Stimulated activated CD4-positive, alpha-beta T cell treated with anti-CD3 and anti-CD28 coated beads, Interleukin-15, amount 100 ng/mL, for 1 hour (primary cell): ENCODE measurements at places on chromosomes 1 and 21.
A peak's percentile ranks its signal among the peaks of the same experiment; 100 is the strongest.

- DNase-seq = no peak
Observed at GRCh38 chr1:43009274-43009673, 50.6 kb upstream of the SLC2A1 start.

DNA sequence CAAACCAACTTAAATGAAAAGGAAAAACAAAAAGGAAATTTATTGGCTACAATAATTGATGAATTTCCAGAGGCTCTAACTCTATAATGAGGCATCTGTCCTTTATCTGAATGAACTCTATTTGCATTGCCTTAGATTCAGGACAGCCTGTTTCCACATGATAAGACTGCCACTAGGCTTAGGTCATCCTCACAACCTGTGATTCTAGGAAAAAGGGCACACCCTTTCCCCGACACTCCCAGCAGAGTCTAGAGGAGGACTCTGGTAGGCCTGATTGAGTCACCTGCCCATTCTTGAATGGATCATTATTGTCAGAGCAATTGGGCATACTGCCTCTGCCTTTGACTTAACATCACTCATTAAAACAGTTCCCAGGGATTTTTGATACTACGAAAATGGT lies 262.8 kb downstream of the TPR start:
- DNase-seq = no peak

DNA sequence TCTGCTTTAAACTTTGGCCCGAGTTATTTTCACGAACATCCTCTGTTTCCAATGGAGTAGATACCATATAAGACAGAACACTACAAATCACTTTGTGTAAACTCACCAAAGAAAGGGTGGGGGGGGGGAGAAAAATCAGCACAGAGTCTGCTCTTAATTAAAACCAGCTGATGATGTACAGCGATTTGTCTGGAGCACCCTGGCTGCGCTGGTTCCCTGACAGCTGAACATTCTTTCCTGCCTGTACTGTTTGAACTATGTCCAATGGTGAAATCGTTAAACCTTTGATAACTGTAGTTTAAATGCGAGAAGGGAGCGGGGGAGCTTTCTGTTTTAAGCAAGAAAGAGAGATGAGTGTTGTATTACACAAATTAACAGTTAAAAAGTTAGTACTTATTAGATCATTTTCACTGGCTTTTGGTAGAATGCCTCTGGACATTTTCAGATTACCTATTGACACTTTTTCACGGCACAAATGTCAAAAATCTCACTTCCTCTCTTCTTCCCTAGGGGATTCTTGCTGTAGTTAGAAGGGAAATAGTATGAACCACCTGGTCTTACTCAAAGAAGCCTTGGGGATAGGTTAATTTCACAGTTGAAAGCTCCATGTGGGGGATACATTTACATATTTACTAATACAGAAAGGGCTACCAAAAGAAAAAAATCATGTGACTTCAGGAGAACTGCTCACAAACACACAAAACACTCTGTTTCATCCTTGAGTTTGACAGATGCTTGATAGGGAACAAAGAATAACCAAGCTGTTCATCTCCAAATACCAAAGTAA lies 140.2 kb upstream of the RUNX1 start:
- no peak for DNase-seq

DNA sequence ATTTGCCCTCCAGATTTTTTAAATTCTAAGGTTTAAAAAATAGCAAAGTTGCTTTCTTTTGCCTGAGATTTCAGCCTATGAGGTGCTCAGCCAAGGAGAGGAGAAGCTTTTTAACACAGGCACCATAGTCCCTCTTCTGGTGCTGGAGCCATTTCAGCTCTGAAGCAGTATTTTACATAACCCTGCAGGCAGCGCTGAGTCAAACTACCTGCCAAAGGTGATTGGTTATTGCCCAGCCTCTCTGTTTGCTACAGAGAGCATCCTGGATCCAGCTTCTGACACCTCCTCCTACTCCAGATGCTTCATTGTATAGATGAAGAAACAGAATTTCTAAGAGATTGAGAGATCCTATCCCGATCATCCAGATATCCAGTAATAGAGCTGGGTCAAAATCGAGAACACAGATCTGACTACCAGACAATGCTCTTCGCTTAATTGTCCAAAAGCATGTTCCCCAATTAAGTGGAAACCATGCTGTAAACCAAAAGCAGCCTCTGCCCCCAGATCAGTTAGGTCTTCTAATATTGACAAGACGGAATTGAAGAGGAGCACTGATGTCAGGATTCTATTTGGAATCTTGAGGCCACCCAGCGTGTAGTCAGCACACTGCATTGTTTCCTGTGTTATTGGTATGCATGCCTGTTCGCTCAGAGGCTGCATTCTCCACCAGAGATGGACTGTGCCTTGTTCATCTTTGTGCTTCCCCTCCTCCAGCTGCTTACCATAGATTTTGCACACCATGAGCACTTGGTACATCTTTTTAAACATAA lies 22.1 kb downstream of the RGS8 start:
- DNase-seq = no peak

DNA sequence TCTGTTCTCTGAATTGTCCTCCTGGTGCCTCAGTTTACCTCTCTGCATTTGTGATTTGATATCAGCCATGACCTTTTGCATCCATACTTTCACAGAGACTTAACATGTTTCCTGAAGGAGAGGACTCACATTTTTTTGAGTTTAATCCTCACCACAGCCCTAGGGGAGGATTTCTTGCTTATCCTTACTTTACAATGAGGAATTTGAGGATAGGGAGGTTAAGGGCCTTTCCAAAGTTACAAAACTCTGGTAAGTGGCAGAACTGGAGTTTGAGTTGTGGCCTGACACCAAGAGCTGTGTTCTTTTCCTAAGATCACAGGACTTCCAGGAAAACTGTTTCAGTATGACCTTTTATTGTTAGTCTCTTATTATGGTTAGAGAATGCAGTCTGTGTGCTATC lies 34.2 kb downstream of the TNFRSF8 start:
- DNase-seq = no peak

GRCh38 chr21:26351661-26352060 lies 181.1 kb upstream of the APP start:
- DNase-seq = no peak

DNA sequence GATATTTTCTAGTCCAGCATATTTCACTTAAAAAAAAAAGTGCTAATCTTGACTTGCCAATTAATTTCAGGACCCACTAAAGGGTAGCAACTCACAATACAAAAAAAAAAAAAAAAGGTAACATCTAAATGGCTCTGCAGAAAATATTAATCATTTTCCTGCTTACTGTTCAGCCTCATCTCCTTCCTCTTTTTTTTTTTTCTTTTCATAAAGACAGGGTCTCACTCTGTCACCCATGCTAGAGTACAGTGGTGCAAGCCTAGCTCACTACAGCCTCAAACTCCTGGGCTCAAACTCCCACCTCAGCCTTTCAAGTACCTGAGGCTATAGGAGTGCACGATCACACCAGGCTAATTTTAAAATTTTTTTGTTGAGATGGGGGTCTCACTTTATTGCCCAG lies 30.4 kb downstream of the TTC13 start:
- DNase-seq = no peak

DNA sequence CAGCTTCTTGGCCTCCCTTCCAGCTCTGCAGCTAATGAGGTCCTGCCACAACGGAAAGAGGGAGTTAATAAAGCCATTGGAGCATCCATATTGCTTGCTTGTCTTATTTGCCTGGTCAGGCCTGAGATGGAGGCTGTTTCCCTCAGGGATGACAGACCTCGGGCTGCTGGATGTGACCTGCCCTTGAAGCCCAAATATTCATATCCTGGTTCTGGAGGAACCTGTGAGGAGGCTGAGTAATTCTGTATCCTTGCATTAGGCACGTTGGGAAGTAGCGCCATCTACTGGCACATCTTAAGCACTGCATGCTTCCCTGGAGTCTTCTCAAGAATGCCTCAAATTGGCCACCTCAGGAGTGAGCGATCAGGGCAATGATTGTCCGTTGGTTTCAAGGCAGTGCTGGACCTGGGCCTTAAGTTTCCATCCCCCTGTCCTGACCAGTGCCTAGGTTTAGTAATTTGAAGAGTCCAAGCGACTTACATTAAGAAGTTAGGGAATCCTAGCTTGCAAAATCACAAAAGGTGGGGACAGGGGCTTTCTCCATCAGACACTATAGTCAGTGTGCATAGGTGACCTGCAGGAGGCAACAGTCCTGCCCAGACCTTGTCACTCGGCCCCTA lies 13.8 kb upstream of the NASP start:
- DNase-seq = peak; percentile 33

DNA sequence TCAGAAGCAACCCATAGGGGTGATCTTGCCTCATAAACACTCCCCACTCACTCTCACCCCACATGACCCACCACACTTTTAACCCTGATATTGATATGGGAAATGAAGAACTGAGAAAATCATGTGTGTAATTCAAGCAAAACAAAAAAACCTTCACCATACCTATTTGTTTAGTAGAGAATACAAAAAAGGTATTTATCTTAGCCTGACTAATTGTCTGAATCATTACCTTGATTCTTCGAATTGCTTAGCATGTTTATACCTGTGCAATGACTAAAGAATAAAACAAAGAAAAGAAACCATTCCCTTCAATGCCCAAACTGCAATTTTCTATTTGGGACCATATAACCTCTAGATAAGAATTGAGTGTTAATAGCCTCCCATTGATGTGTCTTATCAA lies 1.8 kb downstream of the CLDN17 start:
- no peak for DNase-seq

GRCh38 chr1:230064283-230064682 lies 2.8 kb upstream of the GALNT2 start:
- DNase-seq = no peak

- DNase-seq = no peak
Observed at GRCh38 chr1:243731974-243732625, 117.9 kb downstream of the AKT3 start.

DNA sequence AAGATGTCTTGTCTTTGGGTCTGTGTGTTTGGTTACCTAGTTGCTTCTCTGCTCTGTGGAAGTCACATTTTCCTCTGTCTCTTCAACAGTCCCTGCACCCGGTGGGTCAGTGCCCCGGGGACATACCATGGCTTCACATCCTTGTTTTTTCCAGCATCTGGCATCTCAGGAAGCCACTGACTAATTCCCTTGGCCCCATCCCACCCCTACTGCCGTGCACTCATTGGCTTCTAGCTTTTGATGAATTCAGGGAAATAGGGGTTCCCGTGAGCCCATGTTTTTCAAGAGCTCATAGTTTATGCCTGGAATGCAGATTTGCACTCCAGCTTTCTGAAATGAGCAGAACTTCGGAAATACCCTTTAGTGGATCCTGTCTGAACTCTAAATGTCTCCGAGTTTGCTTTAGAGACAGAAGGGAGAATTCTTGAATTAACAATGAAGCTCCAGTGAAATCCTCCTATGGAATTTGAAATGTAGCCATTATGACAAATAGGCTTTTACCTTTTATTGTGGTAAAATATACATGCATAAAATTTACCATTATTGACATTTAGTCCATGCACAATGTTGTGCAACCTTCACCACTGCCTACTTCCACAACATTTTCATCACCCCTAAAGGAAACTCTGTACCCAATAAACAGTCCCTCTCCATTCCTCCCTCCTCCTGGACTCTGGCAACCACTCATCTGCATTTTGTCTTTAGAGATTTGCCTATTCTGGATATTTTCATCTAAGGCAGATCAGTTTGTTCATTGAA lies 67.5 kb downstream of the CLIC6 start:
- no peak for DNase-seq

DNA sequence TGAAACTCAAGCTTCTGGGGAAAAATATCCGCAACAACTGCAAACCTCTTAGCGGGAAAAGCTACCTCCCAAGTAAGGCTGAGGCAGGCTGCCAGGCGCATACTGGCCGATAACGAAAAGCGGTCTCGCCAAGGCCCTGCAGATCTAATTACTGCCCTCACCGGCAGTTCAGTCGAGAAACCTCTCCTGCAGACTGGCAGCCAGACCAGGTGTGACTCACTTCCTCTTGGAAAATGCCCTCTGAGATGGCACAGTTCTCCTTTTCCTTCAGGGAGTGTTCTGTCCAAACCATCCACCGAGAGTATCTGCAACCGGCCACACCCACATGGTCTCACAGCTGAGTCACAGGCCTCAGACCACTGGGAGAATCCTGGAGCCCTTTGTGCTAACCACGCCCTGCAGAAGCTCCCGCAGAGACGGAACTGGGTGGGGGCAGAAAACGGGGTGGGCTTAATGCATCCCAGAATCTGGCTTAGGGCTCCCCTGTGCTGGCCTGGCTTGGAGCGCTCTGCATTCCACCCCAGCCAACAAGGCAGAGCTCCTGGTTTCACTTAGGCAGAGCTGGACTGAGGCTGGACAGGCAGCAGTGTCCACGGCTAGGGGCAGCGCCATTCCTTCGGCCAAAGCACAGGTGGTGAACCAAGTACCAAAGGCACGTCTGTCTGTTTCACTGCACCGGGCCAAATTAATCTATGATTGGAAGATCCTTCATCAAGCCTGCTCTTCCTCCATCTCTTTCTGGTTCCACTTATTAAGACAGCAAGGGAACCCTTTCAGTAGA lies 1.2 kb downstream of the S100A10 start:
- DNase-seq = no peak

DNA sequence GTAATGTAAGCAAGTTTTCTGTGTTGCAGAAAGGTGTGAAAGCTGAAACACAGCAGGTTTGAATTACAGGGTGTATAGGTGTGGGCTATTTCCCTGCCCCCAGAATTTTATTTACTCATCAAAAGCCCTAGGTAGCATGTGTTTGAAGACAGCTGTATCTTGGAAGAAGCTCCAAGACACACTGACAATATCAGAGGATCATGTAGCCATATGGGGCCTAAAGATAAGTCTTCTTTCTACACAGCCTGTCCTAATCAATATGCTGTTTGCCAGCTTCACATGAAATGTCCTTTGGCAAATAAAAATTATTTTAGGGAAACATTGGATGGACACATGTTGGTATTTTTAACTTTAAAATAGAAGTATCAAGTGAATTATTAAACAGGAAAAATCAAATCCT lies 17.5 kb upstream of the SUCO start:
- DNase-seq = no peak

DNA sequence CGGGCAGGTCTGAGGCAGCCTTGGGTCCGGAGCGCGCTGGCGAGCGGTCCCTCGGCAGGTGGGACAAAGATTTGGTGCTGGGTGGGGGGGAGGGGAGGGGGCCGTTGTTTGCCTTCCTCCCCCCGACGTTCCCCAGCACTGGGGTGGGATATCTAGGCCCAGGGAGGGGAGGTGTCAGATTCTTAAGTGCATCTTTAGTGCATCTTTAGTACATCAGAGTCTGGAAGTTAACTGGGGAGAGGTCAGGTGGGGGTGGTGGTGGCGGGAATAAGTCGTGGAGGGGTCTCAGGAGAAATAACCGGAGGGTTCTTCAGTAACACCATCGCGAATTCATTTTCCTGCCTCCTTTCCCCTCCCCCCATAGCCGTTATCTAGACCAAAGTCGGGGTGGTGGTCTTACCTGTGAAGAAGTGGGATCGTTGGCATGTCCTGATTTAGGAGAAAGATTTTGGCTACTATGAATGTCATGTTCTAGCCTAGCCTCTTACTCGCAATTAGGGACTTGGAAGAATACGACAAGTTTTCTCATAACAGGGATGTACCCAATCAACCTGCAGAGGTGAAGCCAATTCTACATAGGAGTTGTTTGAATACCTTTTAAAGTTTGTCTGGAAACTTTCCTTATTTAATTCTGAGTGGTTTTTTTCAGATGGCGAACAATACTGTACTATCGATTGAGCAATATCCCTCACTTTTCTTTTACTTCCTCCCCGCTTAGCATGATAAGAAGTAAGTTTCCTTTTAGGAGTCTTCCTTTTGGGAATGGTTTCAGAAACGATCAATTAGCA lies 886 bp downstream of the ZMYM4 start:
- DNase-seq = no peak

GRCh38 chr1:12141163-12141850 lies 25.5 kb upstream of the TNFRSF1B start:
- no peak for DNase-seq
